Urinary bladder (tissue), 4 donors: ENCODE measurements at places on chromosomes 6 and 20. TPM values are rescaled to one million over a fixed set of nuclear protein-coding genes. Genes with fewer than 3 reads are reported as not detected.

GRCh38 chr6:35068206-35068605, 72.9 kb downstream of the TCP11 start:
- no peak for DNase-seq

DNA sequence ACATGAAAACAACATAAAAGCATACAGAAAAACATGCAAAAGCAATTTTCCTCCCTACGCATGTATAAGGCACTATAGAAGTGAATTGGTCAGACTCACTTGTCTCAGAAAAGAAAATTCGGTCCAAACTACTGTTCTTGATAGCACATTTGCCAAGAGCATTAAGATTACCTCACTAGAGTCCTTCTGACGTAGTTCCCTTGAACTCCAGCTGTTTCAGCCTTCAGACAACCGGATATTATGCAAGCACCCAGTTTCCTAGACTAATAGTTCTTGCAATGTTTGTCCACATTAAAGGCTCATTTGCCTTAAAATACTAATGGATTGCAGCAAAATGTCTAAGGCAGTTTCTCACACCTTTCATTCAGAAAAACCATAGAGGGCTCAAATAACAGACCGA, 2.5 kb upstream of the CASS4 start:
- DNase-seq = no peak

GRCh38 chr6:42781546-42781795, 381 bp upstream of the BICRAL start:
- no peak for DNase-seq

DNA sequence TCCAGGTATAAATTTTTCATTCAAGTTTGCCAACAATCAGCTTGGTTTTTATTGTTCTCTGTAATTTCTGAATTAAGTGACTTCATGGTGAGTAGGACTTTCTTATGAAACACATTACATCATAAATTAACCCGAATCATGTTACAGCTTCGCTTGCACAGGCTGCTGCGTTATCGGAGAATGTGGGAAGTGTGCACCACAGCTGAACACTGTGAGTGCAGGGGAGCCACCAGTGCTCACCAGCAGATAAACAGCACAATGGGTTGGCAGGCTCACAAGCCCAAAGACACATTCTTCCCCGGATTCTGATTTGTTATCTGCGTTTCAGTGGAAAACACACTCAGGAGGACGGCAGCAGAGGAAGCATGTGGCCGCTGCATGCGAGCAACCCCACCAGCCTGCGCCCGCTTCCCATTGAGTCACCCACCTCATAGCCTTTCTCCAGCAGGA, 121.1 kb downstream of the GMDS start:
- no peak for DNase-seq

DNA sequence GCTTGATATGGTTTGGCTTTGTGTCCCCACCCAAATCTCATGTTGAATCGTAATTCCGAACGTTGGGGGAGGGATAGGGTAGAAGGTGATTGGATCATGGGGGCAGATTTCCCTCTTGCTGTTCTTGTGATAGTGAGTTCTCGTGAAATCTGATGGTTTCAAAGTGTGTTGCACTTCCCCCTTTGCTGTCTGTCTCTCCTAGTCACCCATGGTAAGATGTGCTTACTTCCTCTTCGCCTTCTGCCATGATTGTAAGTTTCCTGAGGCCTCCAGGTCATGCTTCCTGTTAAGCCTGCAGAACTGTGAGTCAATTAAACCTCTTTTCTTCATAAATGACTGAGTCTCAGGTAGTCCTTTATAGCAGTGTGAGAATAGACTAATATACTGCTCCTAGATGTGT, 19.9 kb downstream of the PFDN4 start:
- DNase-seq = no peak

DNA sequence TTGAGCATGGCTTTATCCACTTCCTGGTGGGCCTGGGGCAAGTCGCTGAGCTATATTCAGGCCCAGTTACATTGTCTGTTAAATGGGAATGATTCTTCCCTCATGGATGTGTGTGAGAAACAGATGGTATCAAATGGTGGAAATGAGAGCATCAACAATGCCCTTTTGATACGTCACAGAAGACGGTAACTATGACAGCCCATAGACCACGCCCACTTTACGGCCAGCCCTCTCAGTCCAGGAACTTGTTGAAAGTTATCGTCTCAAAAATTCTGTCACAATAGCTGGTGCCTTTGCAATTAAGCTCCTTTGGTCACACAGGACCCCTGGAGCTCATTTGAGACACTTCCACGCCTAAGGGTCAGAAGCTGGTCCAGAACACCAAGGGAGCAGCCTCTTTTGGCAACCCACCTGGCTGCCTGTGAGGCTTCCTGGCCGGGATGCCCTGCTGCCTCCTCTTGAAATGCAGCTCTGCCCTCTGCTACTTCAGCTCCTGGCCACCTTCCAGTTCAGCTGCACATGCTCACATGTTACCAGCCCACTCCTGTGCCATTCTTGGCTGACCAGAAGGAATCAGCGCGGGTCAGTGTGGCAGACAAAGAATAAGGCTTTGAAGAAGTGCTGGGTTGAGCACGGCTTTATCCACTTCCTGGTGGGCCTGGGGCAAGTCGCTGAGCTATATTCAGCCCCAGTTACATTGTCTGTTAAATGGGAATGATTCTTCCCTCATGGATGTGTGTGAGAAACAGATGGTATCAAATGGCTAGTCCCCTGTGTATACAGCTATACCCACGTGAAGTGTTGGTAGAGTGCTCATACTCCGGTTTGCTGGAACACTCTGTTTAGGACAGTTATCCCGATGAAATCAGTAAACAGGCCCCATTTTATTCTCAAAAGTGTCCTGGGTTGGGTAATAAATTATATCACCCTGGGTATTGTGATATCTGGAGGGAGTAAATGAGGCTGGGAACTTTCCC, 199.2 kb upstream of the SUPT3H start:
- no peak for DNase-seq

- no peak for DNase-seq
Observed at GRCh38 chr20:13331536-13331935, 110.5 kb downstream of the ISM1 start.

GRCh38 chr20:48721324-48722001, 106.3 kb downstream of the PREX1 start:
- DNase-seq = no peak

DNA sequence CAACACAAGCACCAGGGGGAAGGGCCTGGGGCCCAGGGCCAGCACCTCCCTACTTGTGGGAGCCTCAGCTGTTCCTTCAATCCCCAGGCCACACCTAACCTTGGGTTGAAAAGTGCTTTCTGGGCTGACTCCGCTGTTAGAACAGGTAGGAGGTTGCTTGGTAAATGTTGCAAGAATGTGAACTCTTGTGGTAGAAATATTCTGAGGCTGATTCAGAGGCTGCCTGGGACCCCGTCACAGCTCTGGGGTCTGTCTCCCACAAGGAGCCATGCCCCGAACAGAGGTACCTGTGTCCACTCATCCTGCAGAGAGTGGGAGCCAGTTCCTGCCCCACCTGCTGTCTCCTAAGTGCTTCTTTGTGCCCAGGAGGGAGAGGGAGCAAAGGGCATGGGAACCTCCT, 14.4 kb upstream of the MAS1L start:
- DNase-seq = no peak

- no peak for DNase-seq
Observed at GRCh38 chr6:7107578-7108195, at the start of gene RREB1. TSS of gene RREB1 (plus strand) at chr6:7107961. CDS start at chr6:7181912, 73,951 bp downstream.

DNA sequence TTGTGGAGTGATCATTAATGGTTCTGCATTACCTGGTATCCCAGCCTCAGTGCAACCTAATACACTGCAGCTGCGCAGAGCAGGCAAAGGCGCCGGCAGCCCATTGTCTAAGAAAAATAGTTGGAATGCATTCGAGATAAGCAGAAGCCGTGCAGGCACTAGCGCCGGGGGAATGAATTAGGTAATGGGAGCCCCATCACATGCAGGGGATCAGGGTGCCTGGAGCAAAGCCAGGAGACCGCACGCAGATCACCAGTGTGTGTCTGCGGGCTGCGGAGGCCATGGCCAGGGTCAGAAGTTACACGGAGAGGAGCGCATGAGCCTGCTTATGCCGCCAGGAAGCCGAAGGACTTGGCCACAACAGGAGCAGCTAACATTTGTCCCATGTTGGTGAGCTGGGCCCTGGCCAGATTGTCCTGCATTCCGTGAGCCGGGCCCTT, 156.8 kb downstream of the DLL1 start:
- DNase-seq = no peak

- no peak for DNase-seq
Observed at GRCh38 chr20:47257771-47258170, 98.7 kb downstream of the ZMYND8 start.

- no peak for DNase-seq
Observed at GRCh38 chr6:133947302-133947900, 5.6 kb upstream of the TBPL1 start.

- no peak for DNase-seq
Observed at GRCh38 chr6:3293271-3294155, 34.8 kb downstream of the PSMG4 start.

DNA sequence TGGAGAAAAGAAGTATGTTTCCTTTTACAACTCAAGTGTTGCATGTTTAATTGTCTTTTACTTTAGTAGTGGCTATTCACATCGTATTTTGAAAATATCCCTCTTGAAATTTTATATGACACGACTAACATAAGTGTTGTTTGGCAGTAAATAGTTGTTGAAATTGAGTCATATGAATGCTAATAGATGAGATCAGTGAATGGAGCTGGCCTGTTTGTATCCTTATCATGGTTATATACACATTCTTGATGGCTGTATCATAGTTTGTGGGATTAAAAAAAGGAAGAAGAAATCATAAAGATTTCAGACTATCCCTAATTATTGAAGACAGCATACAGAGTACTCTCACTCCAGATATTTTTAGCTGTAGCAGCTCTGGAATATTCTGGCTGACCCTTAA, 8.2 kb upstream of the RAE1 start:
- no peak for DNase-seq

DNA sequence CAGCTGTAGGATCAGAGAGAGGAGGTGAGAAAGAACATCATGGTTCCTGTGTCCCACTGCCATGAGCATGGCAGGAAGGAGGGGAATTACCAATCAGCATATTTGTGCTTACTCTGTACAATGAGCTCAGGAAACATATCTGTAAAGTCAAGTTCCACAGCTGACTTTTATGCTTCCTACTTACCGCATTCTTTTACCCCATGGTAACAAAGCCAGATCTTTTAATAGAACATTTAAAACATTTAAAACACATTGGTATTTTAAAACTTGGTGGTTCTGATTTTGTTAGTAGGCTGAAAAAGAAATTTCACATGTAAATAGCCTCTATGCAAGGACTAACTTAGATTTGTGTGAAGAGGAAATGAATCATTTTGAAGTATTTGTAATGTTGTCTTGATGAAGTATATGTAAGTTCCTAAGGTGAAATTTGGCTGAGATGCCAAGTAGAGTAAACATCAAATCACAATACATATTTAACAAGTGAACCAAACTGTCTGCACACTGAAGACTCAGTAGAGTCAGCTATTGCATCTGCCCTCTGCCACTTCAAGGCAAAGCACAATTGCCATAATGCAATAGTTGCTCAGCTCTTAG, 114.7 kb downstream of the GJA10 start:
- DNase-seq = no peak

DNA sequence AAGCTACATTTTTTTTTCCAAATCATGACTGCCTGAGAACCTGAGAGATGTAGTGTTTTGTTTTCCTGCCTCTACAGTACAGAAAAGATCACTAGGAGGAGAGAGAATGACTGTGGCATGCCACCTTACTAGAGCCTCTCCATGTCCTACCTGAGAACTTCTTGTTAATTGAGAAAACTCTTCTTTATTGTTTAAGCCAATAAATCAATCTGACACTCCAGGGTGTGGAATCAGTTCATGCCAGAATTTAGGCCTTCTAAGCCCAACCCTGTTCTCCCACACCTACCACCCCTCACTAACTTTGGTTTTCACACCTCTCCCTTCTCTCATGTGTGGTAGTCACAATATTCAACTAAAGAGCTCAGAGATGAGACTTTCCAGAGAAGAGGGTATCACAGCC, 24.9 kb upstream of the BTN3A2 start:
- DNase-seq = no peak

DNA sequence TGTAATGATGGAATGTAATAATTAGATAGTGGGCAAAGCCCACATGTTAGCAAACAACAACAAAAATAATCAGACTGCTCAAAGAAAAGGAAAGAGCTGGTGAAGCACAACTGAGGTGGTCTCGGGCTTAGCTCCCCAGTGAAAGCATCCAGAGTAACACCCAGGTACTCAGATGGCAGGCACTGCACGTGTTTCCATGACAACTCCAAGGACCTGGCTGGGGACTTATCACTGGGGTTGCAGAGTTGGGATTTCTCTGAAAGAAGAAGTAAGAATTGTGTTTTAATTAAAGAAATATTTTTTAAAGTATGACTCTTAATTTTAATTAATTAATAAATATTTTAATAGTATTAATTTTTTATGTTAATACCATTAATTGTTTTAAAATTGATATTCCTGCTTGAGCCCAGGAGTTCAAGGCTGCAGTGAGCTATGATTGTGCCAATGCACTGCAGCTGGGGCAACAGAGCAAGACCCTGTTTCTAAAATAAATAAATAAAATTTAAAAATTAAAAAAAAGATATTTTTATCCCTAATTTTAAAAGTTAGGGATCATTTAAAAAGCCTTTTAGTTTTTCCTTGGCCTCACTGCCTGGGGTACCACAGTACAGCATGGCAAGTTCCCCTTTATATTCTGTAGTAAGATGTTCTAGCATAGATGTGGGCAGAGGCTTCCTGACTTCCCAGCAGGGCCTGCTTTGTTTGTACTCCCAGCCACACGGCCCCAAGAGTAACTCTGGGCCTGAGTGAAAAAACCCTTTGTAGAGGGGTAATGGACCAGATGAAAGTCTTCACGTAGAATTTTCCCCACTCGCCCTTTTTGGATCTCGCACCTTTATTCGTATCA, 42.2 kb upstream of the UST start:
- no peak for DNase-seq

DNA sequence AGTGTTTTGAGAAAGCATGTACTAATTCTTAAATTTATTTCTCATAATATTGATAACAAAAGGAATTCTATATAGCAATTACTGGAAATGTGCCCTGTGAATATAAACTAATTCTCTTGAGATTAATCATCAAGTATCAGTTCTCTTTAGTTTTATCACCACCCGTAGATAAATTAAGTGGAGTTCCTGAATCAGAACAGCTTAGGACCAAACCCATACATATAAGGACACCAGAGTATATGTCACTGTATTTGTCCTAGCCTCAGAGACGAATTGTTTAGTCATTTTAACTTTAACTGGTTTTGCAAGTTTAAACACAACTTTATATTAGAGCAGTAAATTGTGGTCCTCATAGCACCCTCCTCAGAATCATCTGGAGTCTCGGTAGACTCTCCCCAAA, 572.0 kb downstream of the UTRN start:
- DNase-seq = no peak

KIFC1 gene
- polyA plus RNA-seq = 1.2 TPM

CST2 gene
- polyA plus RNA-seq = not detected

WFDC10B gene
- polyA plus RNA-seq = 6.9 TPM

CLDN20 gene
- 0.06 TPM for polyA plus RNA-seq

LEMD2 gene
- 41.7 TPM for polyA plus RNA-seq

SUMO4 gene
- not detected for polyA plus RNA-seq
